ENCODE measurements at places on chromosomes 12 and 14.
A peak's percentile ranks its signal among the peaks of the same experiment; 100 is the strongest.

DNA sequence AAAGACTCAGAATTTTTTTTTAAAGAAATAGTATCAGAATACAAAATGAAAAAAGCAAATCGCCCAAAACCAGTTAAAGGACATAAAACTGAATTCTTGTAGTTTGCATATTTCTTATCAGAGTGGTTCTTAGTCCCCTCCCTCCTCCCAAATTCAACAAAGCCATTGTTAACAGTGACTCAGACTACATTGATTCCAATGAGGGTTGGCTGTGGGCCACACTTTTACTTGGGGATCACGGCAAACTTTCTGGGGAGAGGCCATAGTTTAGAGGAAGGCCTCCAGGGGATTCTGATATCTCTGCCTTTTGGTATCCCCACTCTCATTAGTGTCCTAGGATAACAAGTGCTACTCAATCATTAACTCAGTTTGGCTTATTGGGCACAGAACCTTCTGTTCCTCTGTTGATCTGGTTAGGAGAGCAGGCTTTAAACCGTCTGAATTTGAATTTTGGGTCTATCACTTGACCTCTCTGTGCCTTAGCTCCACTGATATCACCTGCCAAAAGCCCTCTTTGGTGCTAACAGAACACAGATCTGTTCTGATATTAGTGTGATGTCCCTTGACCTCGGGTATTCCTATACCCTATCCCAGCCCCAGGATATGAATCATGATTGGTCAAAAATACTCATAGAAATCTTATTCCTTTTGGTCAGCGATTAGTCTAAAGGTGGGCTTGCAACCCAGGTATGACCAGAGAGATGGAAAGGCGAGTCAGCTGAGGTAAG is 45.2 kb upstream of the APPL2 start:
- no peak for DNase-seq

- DNase-seq, result no peak
Measured at GRCh38 chr12:130765186-130765659, 49.1 kb upstream of the RIMBP2 start.

GRCh38 chr12:130523208-130523607 is 185.5 kb downstream of the PIWIL1 start:
- no peak for DNase-seq

DNA sequence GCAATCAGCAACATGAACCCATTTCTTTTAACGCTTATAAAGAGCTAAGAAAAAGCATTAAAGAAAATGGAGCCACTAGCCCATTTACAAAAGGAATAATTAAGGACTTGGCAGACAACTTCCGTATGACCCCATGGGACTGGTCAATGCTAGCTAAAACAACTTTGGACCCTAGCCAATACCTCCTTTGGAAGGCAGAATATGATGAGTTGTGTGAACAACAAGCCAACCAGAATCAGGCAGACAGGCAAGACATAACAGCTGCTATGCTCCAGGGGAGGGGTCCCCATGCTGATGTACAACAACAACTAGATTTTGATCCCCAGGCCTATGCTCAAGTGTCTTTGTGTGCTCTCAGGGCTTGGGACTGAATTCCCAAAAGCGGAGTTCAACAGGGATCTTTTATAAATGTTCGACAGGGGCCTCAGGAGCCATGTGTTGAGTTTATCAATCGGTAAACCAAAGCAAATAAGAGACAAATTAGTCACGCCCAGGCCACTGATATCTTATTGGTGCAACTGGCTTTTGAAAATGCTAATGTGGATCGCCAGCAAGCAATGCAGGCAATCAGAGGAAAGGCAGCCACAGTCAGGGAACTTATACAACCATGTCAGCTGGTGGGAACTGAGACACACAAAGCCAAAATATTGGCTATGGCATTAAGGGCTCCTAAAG is 254.4 kb upstream of the DIO2 start:
- DNase-seq, result no peak

- DNase-seq, result no peak
Measured at GRCh38 chr14:61104358-61104757, 123.3 kb downstream of the SLC38A6 start.

DNA sequence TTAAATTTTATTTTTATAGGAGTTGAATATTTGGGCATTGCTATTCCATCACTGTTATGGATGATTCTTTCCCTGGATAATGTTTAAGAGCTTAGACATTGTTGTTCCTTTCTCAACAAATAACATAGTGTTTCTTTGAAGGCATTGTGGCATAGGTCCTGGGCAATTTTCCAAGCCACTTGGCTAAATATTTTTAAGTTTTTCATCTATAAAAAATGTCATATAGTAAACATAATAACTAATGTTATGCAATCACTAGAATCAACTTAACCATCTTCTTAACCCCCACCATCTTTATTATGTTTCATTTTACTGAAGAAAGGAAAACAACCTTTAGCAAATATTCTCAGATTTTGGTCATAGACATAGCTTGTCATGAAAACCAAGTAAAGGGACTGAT is 600.6 kb upstream of the LMO3 start:
- no peak for DNase-seq

DNA sequence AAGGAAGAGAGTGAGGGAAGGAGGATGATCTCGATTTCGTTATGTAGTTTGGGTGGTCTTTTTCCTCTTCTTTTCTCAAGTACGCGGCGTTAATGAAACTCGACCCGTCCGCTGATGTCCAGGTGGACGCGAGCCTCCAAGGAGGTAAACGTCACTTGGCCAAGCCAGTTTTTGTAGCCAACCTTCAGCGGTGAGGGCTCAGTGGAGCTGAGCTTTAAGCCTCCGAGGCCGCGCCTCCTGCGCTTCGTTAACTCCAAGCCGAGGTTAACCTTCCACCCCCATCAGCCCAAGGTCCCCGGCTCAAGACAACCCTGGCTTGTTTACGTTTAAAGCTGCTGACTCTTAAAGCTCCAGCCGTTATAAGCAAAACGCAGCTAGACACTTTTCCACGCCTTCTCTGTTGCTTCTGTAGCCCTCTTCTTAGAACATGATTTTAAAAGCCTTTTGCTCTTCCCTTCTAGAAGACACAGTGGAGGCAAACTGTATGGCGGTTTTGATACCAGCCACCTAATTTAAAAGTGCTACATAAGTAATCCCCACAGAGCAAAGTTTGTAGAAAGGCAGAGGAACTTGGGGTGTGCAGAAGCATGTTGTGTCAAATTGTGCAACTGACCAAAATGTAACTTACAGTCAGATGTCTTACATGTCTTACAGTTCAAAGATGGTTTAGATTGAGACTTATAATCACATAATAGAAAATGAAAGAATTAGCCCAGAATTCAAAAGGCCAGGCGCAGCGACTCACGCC is 923 bp upstream of the ITPR2 start:
- peak; percentile 13 for DNase-seq

DNA sequence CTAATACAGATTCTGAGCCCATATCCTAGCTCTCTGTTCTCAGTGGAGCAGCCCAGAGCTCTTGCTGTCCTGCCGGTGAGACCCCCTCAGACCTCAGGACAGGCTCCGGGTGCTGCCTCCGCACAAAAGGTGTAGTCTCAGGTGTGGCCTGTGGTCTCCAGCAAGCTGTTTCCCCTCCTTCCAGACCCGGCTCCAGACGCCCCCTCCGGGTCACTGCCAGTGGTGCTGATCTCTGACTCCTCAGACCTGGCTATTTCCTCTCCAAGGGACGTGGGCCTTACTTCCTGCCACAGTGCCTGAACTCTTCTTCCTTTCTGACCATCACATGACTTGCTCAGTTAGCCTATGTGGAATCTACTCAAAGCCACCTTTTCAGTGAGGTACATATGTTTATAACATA is 337.5 kb downstream of the GLT1D1 start:
- DNase-seq, result no peak

DNA sequence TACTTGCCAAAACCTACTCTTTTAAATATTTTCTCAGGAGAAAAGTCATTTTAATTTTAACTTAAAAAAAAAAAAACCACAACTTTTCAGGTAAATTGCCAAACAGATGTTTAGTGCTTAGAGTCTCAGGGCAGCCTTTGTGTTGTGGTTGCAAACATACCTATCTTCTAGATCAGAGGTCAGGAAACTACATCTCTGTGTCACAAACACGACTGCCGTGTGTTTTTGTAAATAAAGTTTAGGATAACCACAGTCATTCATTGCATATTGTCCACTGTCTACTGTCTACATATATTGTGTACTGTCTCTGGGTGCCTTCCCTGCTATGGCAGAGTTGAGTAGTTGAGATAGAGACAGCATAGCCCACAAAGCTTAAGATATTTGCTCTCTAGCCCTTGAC is 48.9 kb downstream of the DYRK2 start:
- DNase-seq, result no peak

- DNase-seq, result no peak
Measured at GRCh38 chr12:105805730-105806399, 332.9 kb downstream of the NUAK1 start.

GRCh38 chr12:54370171-54370730 is 6.0 kb upstream of the GPR84 start:
- peak; percentile 87 for DNase-seq

- DNase-seq, result no peak
Measured at GRCh38 chr12:54479421-54479820, 6.0 kb upstream of the GTSF1 start.

- peak; percentile 71 for DNase-seq
Measured at GRCh38 chr12:2395354-2395977, 342.7 kb downstream of the CACNA1C start.

DNA sequence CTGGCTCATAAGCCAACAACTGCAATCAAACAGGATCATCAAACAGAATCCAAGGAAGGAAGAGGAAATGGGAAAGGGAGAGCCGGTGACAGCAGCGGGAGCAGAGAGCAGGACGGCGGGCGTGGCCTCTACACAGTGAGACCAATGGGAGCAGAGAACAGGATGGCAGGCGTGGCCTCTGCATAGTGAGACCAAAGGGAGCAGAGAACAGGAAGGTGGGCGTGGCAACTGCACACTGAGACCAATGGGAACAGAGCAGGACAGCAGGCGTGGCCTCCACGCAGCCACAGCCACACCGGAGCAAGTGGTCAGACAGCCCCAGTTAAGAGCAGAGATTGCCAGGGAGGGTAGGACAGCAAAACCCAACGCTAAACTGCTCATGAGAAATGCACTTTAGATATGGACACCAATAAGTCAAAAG is 16.4 kb downstream of the LRCOL1 start:
- DNase-seq, result peak; percentile 89

- DNase-seq, result no peak
Measured at GRCh38 chr14:106500571-106500970, 974.2 kb downstream of the TMEM121 start.

DNA sequence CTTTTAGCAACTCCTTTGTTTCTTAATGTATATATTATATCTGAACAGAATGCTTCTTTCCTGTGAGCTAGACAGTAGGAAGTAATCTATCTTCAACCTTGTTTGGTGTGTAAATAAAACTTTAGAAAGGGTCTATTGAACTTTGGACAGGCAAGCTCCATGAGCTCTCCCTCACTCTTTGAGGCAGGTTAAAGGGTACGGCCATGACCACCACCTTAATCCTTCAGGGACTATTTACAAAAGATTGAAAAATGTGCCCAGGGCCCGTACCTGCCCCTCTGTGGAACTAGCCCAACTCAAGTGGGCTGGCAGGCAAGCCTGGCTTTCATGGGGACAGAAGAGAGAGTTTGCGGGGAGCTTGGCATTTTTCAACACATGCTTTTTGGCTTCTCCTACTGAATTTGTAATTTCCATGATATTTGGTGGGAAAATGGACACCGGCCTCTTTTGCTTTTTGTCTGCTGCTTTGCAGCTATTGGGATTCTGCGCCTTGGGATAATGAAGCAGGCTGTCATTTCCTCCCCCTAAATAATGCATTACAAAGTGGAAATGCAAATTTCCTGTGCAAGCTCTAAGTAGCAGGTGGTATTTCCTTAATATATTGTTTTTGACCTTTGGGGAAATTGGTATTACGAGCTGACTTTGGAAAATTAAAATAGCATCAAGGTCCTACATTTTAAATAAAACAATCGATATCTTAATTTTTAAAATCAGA is 106.0 kb downstream of the HMGA2 start:
- no peak for DNase-seq

DNA sequence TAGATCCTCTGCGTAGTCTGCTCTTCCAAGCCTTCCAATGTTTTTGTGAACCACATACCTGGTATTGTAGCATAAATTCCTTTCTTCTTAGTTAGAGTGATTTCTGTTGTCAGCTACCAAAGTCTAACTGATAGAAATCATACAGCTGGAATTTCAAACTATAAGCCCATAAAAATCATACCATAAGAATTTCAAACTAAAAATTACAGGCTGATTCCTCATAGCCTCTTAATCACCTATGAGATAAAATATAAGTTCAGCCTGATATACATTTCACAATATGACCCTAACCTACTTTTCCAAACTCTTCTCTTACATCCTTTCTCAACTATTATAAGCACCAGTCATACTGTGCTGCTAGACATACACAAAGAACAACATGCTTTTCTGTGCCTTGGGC is 64.8 kb downstream of the PTHLH start:
- DNase-seq, result no peak

DNA sequence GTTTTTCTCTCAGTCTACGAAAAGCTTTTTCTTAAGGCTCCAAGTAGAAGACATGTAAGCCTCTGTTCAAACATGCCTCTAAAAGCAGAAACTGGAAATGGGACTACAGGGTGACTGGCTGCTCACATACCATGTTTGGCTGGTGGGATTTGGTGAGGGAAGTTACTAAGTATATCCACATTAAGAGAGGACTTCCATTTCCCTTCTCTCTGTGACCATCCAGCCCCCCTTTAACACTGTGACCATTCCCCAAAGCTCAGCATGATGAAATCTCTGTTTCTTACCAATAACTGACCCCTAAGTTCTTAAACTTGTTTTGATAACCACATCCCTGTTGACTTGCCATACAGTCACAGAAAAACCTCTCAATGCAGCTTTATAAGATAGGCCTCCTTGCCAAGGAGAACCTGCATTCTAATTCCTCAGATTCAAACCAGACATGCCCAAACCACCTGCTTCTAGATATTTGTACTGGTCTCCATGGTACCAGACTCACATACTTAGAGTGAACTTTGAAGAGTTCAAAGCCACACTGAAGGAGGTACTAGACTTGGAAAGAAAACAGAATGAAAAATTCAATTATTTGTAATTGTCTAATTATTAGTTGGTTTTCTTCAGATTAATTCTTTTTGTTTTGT is 102.2 kb downstream of the VEZT start:
- DNase-seq, result no peak

DNA sequence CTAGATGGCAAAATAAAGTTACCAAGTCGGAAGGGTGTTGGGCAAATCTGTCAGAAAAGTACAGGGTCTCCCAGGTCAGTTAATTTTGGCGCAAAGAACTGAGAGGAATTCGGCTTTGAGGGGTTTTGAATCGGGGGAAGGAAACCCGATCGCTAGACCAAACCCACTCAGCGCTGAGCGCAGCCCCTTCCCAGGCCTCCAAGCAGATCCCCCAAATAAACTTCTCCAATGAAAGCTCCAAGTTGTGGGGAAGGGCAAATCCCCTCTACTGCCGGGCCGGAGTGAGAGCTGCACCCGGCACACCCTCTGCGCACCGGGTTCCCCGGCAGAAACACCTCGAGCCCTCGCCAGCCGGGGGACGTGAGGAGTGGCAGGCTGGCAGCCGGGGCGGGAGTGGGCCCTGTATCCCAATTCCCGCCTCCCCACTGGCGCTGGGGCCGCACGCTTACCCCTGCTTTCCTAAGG is 441 bp downstream of the E2F7 start:
- no peak for DNase-seq

All from neural crest cell (in vitro differentiated cells).